COR-L47 (cell line): ENCODE measurements at places on chromosomes 5 and 9.

- DNase-seq: no peak
These were observed 92.1 kb downstream of the RXRA start for GRCh38 chr9:134418354-134418753.

- DNase-seq: peak; percentile 96
These were observed at the start of gene CCDC171 for GRCh38 chr9:15552636-15553527. Gene CCDC171, plus strand, starts transcription at chr9:15553043. Its CDS starts 11,046 bp downstream, at chr9:15564089.

DNA sequence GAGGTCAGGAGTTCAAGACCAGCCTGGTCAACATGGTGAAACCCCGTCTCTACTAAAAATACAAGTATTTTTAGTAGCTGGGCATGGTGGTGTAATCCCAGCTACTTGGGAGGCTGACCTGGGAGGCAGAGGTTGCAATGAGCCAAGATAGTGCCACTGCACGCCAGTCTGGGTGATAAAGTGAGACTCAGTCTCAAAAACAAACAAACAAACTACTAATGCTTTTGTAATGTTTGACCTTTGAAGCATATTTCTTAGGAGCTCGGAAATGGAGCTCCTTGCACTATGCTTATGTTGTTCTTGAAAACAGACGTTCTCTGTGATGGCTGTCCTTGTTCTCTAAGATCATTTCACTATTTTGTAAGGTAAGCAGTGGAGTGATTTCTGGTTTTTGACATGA is 6.0 kb downstream of the F2RL2 start:
- no peak for DNase-seq

DNA sequence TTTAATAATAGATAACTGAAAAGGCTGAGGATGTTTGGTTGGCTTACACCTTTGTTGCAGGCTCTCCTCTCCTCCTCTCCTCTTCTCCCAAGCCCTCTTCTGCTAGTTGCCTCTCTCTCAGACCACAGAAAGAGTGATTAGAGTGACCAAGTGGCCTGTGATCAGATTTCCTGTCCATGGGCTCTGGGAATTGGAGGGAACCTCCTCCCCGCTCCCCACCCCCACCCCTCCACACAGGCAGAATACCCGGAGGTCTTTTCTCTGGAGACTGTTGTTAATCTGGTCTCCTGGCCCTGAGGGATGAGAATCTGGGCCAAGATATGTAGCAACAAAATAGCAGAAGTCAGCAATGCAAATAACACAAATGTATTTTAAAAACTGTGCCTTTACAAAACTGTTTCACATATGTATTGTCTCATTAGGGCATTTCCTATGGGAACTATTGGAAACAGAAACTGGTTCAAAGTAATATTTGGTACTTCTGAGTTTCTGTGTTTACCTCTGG is 361.3 kb downstream of the NR2F1-AS1 start:
- no peak for DNase-seq

DNA sequence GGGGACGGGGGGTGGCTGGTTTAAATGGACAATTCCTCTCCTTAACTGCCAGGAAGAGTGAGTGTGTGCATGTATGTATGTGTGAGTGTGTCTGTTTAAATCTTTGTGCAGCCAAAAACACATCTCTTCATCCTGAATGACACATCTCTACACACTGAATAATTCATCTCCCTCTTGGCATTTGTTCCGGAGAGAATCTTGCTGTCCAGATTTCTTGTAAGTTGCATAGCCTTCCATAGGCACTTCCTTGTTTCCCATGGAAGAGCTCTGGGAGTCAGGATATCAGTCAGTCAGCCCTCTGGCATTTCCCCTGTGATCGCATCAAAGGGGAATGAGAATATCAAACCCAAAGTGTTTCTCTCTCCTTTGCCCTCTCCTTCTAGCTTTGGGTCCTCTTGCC is 74.7 kb downstream of the WWC1 start:
- no peak for DNase-seq

DNA sequence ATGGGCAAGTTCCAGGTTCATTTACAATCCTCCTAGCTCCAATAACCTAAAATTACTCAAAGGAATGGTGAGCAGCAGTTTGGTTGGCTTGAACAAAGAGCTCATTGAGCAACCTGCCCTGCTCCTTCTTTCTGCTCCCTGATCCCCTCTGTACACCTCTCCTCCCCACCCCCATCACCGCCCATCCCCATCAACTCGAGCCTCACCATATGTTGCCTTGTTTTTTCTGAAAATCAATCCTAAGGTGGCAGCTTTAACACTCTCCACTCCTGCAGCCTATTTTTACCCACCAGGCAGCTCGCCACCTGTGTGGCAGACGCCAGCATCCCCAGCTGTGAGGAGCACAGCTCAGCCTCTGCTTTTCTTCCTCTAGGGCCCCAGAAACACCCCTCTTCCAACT is 533.4 kb upstream of the BRINP1 start:
- no peak for DNase-seq

- no peak for DNase-seq
These were observed 445.3 kb downstream of the NTRK2 start for GRCh38 chr9:85114799-85115198.

- DNase-seq: no peak
These were observed 3.6 kb upstream of the IL4 start for GRCh38 chr5:132669966-132670882.

- DNase-seq: peak; percentile 84
These were observed at the start of gene KIAA1958 for GRCh38 chr9:112486221-112487007. Gene KIAA1958, plus strand, starts transcription at chr9:112486827. Its CDS starts 87,254 bp downstream, at chr9:112574081.

DNA sequence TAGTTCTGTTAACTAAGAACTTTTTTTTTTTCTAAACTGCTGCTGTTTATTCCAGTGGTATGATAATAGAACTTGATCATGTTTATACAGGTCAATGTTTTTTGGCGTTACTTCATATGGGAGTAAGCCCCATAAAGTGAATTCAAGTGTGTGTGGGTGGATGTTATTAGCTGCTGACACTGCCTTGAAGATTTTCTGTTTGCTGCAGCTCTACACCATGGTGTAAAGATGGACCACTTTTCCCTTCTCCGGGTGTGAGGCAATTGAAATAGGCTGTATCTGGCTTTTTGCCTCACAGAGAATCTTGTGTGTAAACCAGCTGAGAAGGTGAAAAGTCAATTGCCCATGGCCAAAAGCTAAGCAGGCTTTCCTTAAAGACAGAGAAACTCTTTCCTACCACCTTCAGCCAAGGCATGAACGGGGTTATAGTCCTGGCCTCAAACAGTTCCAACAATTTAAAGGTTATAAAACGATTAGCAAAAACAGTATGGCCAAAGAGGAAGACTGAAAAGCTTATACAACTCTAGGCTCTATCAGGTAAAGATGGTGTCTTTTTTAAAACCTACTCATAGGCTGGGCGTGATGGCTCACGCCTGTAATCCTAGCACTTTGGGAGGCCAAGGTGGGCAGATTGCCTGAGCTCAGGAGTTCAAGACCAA is 33.9 kb upstream of the ABCA1 start:
- no peak for DNase-seq

DNA sequence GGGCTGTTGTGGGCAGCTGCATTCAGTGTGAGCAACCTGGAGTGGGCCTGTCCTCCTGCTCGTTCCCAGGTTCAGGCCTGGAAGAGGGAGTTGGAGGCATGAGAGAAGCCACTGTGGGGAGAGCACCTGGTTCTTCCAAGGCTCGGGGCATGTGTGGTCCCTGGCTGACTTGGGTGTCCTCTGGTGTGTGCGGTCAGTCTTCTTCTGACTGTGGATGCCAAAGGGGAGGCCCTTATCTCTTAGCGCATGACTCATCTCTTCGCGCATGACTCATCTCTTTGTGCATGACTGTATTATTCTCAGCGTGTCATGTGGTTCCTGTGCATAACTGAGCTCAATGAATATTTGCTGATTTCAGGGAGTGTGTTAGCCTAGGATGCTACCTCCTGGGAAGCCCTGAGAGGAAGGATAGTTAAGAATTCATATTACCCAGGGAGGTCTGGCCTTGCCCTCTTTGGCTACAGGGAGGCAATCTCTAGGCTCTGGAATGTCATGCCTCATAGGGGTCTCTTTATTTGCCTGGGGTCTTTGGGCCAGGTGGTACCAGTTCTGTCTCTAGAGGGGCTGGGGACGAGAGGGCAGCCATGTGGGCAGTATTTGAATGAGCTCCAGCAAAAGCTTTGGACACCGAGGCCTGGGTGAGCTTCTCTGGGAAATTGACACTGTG is 188.7 kb downstream of the HSPA4 start:
- DNase-seq: no peak

GRCh38 chr5:109250533-109251329 is 159.0 kb downstream of the PJA2 start:
- DNase-seq: no peak

DNA sequence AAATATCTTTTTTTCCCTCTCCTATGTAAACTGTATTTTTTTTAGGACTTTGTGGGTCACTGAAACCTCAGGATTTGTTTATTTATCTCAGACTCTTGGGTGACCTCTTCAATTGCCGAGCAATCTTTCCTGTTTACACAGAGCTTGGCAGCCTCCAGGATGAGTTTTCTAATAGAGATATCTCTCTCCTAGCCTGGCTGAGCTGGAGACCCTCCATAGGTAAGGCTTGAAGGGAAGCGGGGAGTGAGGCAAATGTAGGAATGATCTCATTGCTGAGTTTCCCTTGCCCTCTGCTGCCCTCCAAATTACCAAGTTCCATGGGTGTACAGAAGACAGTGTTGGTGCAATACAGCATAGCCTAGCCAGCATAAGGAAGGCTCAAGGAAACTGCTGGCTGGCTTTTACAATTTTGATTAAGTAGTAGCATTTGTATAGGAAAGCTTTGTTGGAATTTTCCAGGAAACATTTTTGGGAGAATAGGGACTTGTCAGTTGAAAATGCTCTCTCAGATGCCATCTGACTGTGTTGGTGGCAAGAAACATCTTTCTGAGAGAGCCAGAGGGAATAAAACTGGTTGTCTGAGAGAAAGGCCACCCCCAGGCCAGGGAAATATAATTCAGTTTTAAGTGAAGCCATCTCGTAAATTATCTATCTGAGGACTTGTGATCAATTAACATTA is 116.0 kb downstream of the NMUR2 start:
- DNase-seq: no peak

- DNase-seq: peak; percentile 78
These were observed 24.3 kb upstream of the CXCL14 start for GRCh38 chr5:135602882-135603721.

- DNase-seq: no peak
These were observed 1109.0 kb upstream of the ACO1 start for GRCh38 chr9:31275419-31275818.

DNA sequence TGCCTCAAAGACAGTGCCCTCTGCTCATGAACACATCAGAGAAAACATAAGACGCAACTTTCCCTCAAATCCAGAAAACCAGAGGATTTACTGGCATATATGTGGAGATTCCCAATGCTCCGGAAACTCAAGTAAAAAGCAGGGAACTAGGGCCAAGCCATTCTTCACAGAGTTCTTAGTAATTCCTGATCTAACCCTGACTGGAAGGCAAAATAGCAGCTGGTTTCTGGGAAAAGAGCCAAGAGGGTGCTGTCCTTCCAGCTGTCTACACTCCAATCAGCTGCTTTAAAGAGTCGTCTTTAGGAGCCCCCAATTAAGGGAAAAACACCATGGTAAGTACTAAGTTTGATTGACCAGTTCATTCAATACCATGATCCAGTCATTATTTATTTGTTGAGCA is 49.6 kb downstream of the GNA14 start:
- DNase-seq: peak; percentile 67

- no peak for DNase-seq
These were observed 25.3 kb downstream of the DAP start for GRCh38 chr5:10735569-10736276.

DNA sequence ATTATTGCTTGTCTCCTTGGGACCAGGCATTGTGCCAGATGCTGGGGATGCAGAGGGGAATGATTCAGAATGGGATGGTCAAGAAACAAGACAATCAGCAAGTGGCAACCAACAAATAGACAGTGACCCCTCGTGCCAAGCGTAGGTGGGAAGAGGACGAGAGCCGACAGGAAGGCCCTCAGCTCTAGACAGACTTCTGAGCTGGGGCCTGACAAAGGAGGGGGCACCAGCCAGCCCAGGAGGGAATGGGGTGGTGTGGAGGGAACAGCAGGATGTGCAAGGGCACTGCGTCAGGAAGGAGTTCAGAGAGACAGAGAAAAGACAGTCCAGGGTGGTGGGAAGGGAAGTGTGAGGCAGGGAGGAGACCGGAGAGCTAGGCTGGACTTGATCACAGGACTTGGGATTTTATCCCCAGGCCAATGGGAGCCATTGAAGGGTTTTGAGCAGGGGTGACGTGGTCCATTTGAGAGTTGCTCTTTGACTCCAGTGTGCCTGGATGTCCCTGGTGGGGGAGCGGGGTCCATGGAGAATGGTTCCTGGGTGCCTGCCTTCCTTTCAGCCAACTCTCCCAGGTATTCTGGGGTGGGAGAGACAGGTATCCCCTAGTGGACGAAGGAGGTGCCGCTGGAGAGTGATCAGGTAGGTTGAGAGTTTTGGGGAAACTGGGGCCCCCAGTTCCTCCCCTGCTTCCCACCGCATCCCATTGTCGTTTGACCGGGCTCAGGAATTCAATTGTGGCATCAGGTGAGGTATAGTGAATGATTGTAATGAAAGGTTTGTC is 79.3 kb upstream of the ZNF618 start:
- DNase-seq: no peak

DNA sequence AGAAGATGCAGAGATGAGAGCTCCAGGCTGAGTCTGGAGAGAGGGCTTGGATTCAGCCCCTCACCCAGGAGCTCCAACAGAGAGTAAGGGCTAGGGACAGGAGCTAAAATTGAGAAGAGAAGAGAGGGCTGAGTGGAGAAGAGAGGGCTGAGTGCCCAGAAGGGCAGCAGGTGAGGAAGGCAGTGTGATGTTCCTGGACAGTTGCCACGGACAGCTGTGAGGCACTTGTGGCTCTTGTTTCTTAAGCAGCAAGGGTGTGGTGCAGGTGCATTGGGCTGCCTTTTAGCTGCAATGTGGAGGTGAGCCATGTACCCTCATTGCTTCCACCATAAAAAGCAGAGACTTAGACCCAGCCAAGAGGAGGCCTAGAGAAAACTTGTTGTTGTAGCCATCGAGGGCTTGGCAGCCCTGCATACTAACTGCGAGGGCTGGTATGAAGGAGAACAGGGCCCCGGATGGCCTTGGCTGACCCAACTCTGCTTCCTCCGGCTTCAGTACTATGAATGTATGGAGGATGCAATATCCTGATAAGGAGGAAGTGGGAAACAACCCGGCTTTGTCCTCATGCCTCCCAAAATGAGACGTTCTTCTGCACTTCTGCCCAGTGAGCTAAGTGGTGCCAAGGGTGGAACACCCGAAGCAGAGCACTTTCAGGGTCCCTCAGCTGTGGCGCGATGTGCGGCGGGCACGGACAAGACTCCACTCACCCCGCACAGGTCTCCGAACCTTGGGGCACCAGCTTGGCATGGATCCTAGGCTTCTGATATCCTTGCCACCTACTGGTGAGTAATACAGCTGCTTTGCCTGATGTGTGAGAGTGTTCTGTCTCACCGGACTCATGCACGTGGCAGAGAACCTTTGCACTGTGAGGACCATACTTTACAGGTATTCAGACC is 65.2 kb downstream of the LRRC70 start:
- peak; percentile 41 for DNase-seq

- DNase-seq: no peak
These were observed 349.3 kb downstream of the RAB3C start for GRCh38 chr5:58932057-58932612.
